ENCODE measurements at places on chromosomes 6 and 20. TPM values are rescaled to one million over a fixed set of nuclear protein-coding genes. Genes with fewer than 3 reads are reported as not detected.

GRCh38 chr6:28137505-28137981, 4.1 kb upstream of the ZKSCAN8 start:
- DNase-seq = no peak

- DNase-seq = peak; percentile 67
Measured at GRCh38 chr6:31681135-31681671, 336 bp upstream of the LY6G5C start.

DNA sequence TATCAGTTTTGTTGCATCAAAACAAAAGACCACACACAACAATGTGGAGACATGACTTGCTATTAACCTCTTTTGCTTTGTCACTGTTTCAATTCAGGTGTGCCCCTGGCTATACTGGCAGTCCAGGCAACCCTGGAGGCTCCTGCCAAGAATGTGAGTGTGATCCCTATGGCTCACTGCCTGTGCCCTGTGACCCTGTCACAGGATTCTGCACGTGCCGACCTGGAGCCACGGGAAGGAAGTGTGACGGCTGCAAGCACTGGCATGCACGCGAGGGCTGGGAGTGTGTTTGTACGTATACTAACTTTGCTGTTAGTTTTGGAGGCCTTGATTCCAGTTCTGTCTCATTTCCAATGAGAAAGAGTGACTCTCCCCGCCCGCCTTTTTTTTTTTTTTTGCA, 356.9 kb downstream of the ARHGAP18 start:
- DNase-seq = peak; percentile 10

DNA sequence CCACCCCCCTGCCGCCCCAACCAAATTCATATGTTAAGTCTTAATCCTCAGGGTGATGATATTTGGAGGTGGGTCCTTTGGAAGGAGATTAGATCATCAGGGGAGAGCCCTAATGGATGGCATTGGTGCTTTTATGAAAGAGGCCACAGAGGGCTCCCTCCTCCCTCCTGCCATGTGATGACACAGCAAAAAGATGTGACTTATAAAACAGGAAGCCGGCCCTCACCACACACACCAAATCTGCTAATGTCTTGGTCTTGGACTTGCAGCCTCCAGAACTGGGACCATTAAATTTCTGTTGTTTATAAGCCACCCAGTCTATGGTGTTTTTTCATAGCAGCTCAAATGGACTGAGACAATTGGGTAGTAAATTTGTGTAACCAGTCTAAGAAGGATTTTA, 176.3 kb downstream of the ADGRG6 start:
- no peak for DNase-seq

Gene PRRT1
- polyA plus RNA-seq = 2.7 TPM

Gene LCA5
- polyA plus RNA-seq = 11.0 TPM
